Right lung (tissue), 10 donors: ENCODE measurements at places on chromosomes 7 and 10.

GRCh38 chr10:88901984-88902789, 22.1 kb downstream of the STAMBPL1 start:
- DNase-seq: no peak

DNA sequence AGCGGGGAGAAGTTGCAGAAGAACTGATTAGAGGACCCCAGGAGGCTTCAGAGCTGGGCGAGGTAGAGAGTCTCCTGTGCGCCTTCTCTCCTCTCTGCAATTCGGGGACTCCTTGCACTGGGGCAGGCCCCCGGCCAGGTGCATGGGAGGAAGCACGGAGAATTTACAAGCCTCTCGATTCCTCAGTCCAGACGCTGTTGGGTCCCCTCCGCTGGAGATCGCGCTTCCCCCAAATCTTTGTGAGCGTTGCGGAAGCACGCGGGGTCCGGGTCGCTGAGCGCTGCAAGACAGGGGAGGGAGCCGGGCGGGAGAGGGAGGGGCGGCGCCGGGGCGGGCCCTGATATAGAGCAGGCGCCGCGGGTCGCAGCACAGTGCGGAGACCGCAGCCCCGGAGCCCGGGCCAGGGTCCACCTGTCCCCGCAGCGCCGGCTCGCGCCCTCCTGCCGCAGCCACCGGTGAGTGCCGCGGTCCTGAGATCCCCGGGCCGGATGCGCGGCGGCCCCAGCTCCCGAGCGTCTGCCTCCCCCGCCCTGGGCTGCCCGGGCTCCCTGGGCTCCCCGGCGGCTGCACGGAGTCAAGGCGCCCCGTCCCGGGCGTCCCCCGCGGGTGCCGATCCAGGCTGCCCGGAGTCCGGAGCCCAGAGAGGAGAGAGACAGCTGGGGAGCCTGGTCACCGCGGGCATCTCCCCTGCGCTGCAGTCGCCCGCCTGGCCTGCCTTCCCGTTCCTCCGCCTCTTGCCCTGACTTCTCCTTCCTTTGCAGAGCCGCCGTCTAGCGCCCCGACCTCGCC, at the start of gene PLAU:
TSS of gene PLAU (plus strand) at position 369 of the 789 bp plus-strand sequence. CDS start 424 bp downstream, outside the sequence.
- no peak for DNase-seq

DNA sequence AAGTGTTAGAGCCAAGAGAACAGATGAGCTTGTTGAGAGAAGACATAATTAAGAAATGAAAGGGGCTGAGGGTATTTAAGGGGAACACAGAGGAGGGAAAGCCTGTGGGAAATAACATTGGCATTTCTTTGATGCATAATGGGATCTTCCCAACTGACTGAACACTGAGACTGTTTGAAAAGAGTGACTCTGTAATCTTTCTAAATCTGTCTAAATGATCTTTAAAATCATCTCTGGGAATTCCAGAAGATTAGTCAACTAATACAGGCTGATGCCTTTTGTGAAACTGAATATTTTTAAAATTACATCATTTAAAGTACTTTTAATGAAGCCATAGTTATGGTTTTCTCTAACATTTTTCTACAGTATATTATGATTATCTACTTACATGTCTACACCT, 17.4 kb upstream of the SLC35G1 start:
- no peak for DNase-seq

- DNase-seq: no peak
These were observed 31.3 kb downstream of the PAX2 start for GRCh38 chr10:100776671-100777070.

DNA sequence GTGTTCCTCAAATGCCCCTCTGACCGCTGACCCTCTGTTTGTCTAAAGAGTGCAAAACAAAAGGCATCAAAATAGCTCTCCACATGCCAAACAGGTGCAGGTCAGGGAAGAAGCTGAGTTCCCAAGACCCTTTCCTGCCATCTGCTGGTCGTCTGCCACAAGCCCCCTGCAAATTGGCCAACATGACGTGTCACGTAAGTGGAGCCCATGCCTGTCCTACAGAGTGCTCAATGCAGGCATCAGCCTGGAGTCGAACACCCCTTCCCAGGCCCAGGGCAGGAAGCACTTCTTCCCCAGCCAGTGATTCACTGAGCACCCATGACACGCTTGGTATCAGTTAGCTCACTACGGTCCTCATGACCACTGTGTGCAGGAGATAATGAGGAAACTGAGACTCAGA, 14.1 kb downstream of the TMEM72 start:
- DNase-seq: no peak

- no peak for DNase-seq
These were observed 43.8 kb upstream of the ARL4A start for GRCh38 chr7:12643644-12644043.

- DNase-seq: no peak
These were observed 14.0 kb downstream of the DNAJB12 start for GRCh38 chr10:72340510-72341261.

- no peak for DNase-seq
These were observed 11.2 kb downstream of the AVL9 start for GRCh38 chr7:32506266-32507054.

- DNase-seq: peak; percentile 68
These were observed 10.5 kb downstream of the SKAP2 start for GRCh38 chr7:26853788-26854393.

- peak; percentile 6 for DNase-seq
These were observed 179.5 kb downstream of the DPP6 start for GRCh38 chr7:154231732-154232131.

DNA sequence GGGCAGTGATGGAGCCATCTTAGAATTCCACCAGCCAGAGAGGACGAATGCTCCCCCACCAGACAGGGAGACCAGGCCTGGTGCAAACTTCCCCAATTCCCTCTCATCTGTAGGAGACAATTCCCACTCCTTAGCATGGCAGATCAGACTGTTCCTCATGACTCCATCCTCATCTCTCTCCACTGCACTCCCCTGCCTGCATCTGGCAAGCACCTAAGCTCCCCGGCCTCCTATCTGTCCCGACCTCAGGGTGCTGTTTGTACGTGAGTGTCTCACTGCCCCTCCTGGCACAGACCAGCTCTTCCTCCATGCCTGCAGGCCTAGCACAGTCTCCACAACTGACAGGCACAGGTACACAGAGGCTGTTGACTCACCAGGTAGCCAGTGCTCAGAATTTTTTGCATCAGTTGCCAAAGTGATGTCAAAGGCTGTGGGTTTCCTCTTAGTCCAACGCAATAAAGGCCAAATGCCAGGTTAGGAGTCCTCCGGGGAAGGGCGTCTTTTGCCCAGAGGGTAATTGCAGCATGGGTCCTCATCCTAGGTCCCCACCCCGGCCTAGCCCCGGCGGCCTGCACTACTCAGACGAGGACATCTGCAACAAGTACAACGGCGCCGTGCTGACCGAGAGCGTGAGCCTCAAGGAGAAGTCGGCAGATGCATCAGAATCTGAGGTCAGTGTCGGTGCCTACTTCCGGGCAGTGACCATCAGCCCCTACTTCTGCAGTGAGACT, 436.8 kb upstream of the FOXK1 start:
- DNase-seq: no peak

DNA sequence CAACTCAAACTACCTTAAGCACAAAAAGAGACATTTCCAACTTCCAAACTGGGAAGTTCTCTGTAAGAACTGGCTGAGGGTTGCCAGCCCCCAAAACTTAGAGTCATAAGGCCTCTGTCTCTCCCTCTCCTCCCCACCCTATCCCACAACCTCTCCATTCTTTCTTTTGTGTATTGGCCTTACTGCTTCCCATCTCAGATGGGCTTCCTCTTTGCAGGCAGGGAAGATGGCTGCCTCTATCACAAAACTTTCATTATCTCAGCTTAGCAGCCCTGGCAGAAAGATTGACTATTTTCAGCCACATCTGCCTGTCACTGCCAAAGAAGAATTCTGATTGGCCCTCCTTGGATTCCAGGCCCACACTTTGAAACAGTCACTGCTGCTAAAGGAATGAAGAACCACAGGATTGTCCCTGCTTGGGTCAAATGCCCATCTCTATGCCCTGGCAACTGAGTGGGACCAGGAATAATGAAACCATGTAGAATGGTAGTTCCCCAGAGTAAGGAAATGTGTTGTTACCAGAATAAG, 58.0 kb upstream of the PRKAR2B start:
- no peak for DNase-seq

GRCh38 chr7:130865408-130866236, 131.6 kb upstream of the KLF14 start:
- DNase-seq: peak; percentile 3

DNA sequence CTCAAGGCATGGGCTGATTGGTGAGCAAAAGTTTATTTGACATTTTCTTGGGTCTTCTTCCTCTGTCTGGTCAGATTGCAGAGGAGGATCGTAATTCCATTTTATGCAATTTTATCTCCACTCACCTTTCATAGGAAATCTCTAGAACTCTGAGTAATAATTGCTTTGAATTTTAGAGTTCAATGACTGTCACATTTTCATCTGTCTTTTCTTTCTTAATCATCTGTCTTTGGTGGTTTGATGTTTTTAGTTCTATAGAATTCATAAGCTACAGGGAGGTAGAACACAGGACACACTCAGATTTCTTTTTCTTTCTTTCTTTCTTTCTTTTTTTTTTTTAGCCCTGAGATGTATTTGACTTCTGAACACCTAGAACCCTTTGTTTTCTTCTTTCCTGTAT, 11.6 kb downstream of the GATA3 start:
- no peak for DNase-seq

- DNase-seq: peak; percentile 66
These were observed 445 bp upstream of the ATRNL1 start for GRCh38 chr10:115092555-115093285.

- no peak for DNase-seq
These were observed 19.2 kb downstream of the AKR1C8 start for GRCh38 chr10:5165738-5166137.

DNA sequence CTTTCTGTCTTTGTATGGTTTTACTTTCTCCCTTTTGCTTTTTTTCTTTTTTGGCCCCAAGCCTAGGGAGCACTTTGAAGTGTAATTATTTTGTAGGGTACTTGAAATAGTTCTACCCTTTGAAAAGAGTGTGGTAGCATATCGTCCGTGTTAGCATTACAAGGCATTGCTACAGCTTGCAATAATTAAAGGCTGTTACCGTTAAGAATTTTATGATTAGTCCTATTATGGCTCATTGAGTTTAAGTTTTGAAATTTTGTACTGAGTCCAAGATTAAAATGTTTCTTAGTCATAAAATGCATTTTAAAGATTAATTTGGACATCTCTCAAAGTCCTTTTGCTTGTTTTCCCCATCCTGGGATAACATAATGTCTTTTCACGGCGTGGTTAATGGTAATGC, 490.0 kb upstream of the LRRN3 start:
- DNase-seq: peak; percentile 20

DNA sequence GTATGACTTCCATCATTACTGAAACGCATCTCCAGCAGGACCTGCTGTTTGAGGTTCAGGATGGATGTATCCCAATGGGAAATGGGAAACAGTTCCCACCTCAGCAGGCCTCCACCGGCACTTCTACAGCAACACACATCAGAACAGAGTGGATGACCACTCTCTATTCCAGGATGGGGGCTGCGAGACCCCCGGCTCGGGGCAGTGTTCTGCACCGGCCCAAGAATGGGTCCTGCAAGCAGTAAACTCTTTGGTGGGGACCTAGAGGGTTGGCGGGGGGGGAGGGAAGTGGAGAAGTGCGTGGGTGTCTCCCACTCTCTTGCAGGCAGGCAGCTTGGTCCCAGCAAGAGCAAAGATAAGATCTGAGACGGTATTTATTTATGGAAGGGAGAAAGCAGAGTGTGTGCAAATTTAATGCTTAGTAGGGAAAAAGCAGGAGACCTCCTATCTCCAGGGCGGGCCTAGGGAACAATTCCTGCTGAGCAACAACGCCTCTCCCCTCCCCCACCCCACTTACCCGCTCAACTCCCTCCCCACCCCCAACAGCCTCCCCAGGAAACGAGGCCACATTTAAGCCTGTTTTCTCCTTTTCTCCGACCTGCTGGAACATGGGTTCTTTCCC, 4.0 kb downstream of the SFMBT2 start:
- DNase-seq: no peak

GRCh38 chr10:129681856-129682255, 214.8 kb downstream of the MGMT start:
- DNase-seq: no peak

DNA sequence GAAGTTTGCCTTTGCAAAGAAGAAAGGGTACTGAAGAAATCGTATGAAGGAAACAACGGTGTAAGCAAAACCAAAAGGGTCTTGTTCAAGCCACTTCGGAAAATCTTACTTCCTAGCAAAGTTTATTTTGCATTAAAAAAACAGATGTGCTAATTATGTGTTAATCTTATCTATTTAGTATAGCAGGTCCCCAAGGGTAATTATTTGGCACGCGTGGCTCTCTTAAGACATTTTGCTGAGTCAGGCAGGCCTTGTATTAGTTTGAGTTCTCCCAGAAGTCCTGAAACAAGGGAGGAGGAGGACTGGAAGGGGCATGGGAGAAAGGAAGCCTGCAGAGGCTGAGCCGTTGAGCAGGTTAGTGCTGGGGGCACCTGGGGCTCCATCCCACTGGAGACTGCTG, 44.9 kb downstream of the TMEM178B start:
- DNase-seq: peak; percentile 68

- no peak for DNase-seq
These were observed 108.2 kb downstream of the PLCE1 start for GRCh38 chr10:94101894-94102293.

DNA sequence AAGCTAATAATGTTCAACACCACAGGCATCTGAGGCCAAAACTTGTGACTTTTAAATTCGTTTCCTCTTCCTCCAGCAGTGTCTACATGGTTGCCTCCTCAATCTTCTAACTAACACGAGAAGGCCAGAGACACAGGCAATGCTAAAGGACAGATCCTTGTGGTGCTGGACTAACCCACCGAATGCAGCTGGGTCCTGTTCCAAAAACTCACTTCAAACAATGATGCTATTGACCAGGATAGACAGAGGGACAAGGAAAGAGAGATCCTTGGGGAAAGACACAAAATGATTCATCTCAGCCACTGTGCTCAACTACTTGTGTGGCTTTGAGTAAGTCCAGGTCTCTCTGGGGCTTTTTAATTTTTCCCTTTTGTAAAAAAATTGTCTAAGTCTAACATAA, 107.6 kb downstream of the KCNMA1 start:
- DNase-seq: no peak

DNA sequence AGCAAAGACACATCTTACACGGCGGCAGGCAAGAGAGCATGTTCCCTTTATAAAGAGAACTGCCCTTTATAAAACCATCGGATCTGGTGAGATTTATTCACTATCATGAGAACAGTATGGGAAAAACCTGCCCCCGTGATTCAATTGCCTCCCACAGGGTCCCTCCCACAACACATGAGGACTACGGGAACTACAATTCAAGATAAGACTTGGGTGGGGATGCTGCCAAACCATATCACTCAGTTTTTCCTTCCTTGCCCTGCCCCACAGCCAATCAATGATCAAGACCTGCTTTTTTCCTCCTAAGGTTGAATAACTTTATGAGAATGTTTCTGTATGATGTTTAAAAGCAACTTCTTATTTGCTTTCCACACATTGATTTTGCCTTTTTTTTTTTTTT, 3.1 kb upstream of the PTPRE start:
- no peak for DNase-seq

GRCh38 chr10:32982911-32983909, 25.2 kb upstream of the ITGB1 start:
- DNase-seq: no peak
